Fibroblast of the aortic adventitia (primary cell): ENCODE measurements at places on chromosomes 6 and 20.

DNA sequence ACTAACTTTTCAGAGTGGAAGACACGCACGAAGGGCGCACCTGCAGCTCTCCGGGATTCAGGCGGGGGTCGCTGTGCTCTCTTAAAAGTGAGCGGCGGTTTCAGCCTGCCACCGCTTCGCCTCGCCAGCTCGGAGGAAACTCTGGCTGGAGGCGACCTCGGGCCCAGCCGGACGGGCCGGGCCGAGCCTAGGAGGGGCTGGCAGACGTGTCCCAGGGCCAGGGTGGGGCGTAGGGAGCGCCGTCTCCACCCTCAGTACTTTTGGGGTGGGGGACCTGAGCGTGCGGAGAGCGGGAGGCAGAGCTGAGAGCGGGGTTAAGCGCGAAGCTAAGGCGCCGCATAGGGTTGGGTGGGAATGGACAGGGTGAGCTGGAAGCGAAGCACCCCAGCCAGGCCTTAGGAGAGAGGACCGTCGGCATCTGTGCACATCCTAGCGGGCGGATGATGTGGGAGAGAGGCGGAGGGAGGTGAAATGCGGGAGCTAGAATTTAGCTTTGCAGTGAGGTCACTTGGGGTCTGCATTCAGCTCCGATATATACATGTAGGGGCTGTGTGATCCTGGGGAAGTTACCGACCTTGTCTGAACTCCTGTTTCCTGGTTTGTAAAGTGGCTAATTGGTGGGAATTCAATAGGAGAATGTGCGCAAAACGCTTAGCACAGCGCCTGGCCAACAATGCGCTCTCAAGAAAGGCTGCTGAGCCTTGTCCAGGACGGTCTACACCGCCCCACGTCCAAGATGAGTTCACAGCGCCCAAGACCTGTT is 6.5 kb upstream of the TFAP2A start:
- DNase-seq: no peak

GRCh38 chr6:99287523-99287922 is 62.0 kb downstream of the FAXC start:
- DNase-seq: no peak

DNA sequence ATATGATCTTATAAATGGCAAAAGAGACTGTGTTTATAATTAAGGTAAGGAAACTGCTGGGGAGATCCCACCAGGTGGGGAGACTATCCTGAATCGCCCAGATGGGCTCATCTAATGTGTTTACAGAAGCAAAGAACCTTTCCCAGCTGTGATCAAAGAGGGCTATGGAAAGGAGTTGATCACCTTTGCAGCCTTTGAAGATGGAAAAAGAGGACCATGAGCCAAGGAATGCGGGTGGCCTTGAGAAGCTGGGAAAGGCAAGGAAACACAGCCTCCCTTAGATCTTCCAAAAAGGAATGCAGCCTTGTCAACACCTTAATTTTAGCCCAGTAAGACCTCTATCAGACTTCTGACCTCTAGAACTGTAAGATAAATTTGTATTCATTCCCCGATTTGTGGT is 66.5 kb upstream of the ADGRG6 start:
- DNase-seq: no peak

DNA sequence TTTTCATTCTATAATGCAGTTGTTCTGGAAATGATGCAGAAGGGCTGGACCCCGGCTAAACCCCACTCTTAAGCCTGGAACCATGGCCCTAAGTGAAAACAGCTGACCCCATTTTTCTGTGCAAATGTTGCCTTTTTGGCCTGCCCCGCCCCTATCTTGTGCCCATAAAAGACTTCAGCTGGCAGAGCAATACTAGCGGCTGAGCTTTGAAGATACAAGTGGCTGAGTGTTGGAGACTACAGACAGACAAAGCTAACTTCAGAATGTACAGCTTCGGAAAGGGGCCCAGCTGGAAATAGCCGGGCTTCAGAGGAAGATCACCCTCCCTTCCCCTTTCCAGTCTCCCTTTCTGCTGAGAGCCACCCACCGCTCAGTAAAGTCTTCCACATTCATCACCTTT is 258.6 kb upstream of the SPTLC3 start:
- no peak for DNase-seq

- no peak for DNase-seq
Observed at GRCh38 chr20:35833241-35833640, 61.4 kb downstream of the PHF20 start.

DNA sequence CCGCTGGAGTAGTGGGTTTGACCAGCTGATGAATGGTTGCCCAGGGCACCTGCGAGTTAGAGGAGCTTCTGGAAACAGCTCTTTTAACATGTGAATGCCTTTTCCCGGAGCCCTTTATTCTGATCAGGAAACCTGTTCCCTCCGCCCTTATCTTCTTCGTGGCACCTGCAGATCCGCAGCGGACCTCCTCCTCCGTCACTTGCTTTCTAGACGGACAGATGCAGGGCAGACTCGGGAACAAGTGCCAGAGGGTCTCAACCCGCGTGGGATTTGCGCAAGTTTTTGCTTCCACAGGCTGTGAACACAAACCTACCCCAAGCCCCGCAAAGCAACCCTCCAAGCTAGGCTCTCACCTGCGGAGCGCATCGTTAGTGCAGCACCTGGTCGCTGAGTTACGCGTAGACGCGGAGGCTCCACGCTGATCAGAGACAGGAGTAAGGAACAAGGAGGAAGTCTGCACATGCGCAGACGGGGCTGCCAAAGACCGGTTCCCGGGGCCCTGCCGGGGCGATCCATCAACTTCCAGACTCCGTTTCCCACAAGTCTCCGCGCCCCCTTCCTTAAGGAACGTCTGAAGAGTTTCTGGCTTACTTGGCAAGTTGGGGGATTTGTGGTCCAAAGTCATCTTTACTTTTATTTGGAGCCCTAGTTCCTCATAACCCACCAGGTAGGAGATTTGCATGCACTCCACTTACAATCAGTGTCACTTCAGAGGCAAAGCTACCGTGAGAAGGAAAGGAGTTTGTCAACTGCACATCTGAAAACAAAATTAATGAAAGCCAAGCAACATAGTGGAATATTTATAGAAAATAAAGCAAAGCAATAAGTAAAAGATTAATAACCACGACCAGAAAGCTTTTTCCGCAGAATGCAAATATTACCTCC is 52.7 kb upstream of the ELMO2 start:
- no peak for DNase-seq

DNA sequence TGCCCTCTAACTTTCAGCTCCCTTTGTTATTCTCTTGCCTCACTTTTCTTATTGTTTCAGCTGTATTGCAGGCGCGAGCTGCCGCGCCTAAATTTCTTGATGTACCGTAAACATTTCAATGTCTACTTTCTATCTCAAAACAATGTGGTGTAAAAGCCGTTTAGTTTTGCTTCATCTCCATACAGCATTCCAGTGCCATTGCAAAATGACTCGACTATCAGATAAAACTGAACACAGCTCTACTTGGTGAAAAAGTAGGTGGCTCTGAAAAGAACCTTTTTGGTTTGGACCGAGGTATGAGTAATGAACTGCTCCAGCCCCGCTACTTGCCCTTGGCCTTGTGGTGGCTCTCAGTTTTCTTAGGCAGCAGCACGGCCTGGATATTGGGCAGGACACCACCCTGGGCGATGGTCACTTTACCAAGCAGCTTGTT is 74.6 kb downstream of the OR2B2 start:
- peak; percentile 70 for DNase-seq

DNA sequence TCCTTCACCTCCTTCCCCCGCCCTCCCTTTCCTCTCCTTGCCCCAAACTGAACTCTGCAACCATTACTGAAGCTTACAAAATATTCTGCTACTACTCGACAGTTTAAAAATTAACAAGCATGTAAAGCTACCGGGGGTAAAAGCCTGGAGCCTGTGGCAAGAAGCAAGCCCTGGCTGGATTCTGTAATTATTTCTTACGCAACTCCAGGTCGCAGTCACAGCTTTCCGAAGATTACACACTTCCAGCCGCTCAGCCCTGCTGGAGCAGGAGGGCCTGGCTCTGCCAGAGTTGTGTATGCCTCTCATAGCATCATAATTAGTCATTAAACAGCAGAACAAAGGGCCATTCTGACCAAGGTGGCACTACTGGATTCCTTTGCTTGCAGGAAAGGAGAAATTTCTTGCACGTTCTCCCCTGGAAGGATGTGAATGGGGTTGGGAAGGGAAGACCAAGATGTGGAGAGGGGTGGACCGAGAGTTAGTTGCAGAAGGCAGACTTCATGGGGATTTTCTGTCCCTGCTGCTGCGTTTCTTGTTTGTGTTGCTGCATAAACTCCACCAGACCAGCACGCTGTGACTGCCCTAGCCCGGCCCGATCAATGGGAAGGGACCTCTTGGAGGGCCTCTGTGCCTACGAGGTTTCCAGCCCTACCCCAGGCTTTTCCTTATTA is 23.6 kb downstream of the FOXQ1 start:
- peak; percentile 87 for DNase-seq

DNA sequence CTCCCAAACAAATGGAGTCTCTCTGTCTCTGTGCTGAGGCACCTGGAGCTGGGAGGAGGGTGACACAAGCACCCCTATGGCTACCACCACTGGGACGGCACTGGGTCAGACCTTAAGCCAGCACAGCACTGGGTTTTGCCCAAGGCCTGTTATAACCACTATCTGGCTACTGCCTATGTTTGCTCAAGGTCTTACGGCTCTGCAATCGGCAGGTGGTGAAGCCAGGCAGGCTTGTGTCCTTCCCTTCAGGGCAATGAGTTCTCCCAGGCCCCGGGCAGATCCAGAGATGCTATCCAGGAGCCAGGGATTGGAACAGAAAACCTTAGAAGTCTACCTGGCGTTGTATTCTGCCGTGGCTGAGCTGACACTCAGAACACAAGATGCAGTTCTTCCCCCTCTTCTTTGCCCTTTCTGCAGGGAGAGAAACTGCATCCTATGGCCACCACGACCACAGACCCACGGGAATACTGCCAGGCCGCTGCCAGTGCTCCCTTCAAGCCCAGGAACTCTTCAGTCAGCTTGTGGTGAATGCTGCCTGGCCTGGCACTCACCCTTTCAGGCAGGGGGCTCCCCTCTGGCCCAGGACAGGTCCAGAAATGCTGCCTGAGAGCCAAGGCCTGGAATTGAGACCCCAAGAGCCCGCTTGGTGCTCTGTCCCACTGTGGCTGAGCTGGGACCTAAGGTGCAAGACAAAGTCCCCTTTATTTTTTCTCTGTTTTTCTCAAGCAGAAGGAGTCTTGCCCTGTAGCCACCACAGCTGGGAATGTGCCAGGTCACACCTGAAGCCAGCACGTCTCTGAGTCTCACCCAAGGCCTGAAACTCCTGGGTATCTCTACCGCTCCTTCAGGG is 67.0 kb upstream of the FRMD1 start:
- DNase-seq: no peak

GRCh38 chr6:159865226-159865920 is 25.4 kb upstream of the MAS1 start:
- no peak for DNase-seq

DNA sequence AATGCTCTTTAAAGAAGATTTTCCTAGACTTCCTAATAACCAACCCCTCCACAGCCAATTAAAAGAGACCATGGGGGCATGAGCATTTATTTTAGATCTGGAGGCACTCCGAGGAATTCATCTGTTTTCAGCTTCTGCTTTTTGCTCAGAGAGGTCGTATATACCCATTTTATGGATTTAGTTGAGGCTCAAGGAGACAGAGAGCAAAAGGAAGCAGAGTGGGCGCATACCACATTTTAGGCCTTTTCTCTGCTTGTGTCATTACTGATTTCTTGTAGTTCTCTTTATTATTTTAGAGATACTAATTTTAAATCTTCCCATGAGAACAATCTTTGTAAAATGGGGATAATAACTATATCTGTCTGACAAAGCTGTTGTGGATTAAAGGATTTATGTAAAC is 129.6 kb upstream of the IFNGR1 start:
- no peak for DNase-seq

- no peak for DNase-seq
Observed at GRCh38 chr20:24761220-24762065, 187.6 kb upstream of the CST7 start.

- peak; percentile 11 for DNase-seq
Observed at GRCh38 chr6:151999194-151999593, 191.7 kb downstream of the ESR1 start.

DNA sequence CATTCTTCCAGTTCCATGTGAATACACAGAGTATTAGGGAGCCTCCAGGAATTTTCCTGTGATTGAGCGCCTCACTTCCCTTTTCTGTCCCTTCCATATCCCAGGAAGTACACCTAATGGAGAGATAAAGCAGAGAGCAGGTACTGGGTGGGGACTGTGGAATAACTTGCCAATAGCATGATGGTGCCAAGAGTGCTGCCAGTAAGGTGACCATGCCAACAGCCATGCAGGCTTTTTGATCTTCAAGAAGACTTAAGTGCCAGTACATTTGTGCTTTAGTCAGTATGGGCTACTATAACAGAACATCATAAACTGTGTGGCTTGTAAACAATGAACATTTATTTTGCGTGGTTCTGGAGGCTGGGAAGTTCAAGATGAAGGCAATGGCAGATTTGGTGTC is 160.2 kb upstream of the RIMS1 start:
- no peak for DNase-seq

- DNase-seq: no peak
Observed at GRCh38 chr6:50141100-50141499, 91.4 kb upstream of the DEFB112 start.

DNA sequence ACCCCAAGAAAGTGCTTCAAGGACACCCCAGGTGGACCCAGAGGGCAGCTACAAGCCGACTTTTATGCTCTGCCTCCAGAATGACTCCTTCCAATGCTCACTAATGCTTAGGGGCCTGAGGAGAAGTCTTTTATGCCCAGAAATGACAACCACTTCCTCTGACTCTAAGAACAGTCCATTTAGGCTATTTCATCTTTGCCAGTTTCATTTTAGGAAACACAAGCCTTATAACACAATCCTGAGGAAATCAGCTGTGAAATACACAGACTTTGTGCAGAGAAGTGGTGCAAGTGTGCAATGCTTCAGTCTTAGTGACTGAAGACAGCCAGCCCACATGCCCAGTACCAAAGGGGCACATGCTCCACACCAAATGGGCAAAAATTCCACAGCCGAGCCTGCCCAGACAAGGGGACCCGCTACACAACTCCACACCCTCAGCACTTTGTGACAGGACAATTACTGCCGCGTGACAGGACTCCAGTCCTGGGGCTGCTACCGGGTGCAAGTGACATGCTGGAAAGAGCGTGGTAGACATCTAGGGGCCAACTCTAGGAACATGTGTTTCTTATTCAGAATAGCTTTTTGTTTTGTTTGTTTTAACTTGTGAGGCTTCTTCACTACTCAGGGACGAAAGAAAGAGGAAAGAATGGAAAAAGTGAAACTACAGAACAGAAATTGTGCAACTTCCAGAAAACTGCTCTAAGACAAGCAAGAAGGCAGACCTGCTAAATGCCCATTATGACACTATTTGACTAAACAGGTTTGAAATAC is 28.2 kb upstream of the PLAGL1 start:
- DNase-seq: peak; percentile 60

GRCh38 chr6:53532942-53533341 is 12.0 kb downstream of the GCLC start:
- DNase-seq: no peak

DNA sequence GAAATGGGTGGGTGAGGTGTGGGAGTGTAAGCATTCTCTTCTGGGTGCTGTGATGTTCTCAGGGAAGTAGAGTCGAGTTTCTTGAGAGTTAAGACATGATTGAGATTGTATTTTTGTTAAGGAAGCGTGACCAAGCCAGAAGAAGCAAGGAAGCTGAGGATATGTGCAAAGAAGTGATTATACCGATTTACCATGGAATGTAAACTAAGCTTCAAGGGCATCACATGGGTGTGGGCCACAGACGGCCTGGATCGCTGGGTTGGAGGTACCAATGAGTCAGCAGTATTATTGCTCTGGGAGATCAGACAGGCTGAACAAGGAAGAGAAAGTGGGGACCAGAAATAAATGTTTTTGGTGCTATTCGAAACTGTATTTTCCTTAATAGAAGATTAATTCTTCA is 184.1 kb upstream of the GMDS start:
- no peak for DNase-seq

GRCh38 chr6:97049253-97050011 is 124.9 kb downstream of the KLHL32 start:
- DNase-seq: peak; percentile 2
